SW 1271 (cell line): ENCODE measurements at places on chromosomes 7 and 10.

GRCh38 chr7:146993764-146994163 is 877.2 kb downstream of the CNTNAP2 start:
- DNase-seq = no peak

DNA sequence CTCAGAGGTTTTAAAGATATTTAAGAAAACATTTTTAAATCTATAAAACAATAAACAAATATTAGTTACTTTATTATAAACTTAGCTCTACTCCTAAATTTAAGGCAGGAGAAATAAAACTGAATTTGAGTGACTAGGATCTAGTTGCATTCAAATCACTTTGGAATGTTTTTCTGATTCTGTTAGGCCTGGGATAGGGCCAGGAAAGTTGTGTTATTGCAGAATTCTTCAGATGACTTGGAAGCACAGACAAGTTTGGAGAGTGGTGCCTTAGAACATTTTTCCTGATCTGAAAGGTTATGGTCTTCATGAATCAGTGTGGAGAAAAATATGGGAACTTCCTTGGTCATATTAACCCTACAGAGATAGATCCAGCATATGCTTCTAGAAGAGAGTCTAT is 15.6 kb upstream of the SLC25A13 start:
- DNase-seq = no peak

DNA sequence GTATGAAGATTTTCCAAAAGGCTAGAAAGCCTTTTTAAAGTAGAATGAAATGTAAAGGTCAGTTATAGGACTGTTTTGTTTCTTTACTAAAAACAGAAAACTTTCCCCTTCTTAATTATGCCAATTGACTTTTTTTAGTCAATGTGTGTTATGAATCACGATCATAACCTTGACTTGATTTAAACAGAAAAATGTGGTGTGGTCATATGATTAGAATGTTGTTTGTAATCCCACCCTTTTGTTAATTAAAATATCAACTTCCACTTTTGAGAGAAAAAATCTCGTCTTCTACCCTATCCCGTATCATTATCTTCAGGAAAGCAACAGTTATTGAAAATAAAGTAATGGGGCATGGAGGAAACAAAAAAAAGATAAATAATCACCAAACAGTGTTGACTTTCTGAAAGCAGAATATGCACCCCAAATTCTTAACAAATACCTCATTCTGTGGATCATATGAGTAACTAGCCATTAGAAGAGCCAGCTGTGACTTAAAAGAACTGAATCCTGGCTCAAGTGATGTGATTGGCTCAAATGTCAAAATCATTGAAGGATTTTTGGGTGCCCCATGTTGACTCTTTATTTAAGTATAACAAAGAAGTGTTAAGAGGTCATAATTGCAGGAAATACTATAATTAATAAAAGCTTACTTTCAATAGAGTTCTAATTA is 32.3 kb upstream of the SLC16A12 start:
- no peak for DNase-seq

DNA sequence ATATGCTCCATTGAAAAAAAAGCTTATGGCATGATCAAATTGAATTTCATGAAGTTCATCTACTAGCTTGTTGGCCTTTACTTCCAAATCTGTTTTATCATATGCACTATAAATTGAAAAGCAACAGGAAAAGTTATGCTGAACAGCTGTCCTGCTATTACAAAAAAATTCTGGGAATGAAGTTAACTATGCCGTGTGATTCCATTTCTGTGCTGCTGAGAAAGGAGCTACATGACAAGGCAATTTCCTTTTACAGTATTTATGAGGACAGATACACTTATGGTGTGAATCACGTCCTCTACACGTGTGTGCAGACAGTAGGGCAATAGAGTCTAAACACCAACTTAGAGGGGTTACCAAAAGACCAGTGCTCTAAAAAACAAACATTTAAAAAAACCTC is 426.5 kb upstream of the AKR1E2 start:
- no peak for DNase-seq

DNA sequence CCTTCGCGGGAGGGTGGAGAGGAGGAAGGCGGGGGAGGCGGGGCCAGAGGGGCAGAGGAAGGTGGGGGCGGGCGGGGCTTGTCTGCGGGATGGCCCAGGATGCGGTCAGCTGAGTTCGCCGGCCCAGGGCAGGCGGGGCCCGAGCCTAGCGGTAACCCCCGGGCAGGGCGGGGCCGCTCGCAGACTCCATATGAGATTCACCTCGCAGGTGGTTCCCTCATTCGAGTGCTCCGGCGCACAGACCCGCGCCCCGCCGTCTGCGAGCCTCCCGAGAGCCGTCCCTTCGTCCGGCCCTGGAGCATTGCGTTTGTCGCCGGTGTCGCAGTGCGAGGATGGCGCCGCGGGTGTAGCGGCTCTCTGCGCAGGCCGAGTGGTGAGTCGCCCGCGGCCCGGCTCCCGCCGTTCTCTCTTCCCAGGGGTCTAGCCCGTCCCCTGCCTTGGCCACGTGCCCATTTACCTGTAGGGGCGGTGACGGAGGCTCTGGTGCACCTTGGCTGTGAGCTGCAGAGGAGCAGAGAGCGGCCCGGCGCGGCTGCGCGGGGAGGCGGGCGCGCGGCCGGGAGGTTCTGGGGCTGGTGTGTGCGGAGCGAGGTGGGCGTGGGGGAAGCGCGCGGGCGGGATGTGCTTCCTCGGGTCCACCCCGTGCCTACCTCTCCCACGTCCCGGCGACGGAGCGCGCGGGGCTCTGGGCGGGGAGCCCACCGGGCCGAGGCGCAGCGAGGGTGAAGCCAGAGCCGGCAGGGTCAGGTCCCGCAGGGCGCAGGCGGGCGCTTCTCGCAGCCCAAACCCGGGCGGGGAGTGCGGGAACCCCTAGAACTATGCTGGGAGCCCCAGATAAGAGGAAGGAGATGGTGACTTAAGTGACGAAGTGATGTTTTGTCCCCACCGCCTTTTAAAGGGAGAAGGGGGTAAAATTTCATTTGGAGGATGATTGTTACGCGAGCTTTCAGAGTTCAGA is at the start of gene UPP1:
TSS of gene UPP1 (plus strand) at position 220 of the 958 bp plus-strand sequence. CDS start 5,519 bp downstream, outside the sequence.
- DNase-seq = peak; percentile 87

GRCh38 chr10:101031796-101032636 is 982 bp downstream of the SFXN3 start:
- peak; percentile 68 for DNase-seq

- no peak for DNase-seq
Observed at GRCh38 chr7:74480861-74481417, 27.2 kb downstream of the GTF2IRD1 start.

DNA sequence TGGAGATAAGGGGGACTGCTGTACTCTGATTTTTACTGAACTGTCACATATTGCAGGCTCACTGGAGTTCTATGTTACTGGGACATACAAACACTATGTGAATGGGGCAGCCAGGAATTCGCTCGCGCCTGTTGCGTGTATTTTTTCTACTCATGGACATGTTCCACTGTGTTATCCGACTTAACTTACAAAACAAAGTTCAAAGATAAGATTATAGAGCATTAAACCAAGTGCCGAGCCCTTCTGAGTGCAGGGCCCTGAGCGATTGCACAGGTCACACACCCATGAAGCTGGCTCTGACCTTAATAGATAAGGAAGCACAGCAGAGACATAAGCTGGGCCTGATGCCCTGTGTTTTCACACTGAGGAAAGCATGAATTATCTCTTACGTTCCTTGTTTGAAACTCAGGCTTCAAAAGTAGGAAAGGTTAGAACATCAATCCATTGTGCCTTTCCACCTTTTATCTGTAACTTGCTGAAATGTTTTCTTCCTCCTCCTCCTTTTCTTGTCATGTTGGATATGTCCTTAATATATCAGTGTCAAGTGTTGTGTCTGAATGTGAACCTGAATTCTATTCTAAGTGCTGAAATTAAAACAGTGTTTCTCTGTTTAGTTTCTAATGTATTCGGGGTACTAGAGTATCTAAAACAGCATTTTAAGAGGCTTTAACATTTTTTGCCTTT is 273.8 kb downstream of the AUTS2 start:
- DNase-seq = no peak

DNA sequence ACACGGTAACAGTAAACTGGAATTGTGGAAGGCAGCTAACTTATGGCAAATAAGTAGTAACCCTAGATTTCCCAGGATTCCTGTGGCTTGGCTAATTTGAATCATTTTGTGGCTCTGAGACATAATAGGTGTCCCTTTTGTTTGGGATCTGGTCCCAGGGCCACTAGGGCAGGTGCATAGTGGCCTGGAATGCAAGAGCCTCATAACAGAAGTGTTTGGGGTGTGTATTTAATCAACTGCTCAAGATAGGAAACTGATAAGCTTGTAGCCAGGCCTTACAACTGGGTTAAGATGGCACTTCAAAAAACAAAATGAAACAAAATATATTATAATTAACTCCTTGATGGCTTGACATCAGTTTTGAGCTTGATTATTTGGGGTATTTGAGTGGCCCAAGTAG is 541.8 kb downstream of the ETV1 start:
- DNase-seq = no peak

- no peak for DNase-seq
Observed at GRCh38 chr7:92731335-92732063, 104.9 kb downstream of the CDK6 start.

GRCh38 chr7:28474282-28474638 is 61.9 kb downstream of the CREB5 start:
- DNase-seq = no peak
